ENCODE measurements at places on chromosomes 3 and 15. TPM values are rescaled to one million over a fixed set of nuclear protein-coding genes. Genes with fewer than 3 reads are reported as not detected.

TERC gene
- total RNA-seq, result 47.0 TPM

DNA sequence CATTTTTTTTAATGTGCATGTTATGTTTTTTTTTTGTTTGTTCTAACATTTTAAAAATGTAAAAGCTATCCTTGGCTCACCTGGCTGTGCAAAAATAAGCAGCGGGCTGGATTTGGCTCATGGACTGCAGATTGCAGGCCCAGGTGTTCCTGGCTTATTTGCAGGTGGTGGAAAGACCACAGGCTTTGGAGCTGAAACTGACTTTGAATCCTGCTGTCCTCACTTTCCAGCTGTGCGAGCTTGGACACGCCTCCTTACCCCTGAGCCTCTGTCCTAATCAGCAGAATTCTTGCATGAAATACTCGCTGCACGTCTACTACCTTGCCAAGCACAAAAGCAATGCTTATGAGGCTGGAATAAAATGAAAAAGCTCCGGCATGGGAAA is 188.7 kb upstream of the TPM1 start:
- no peak overlapping the region for H3K4me3 ChIP-seq
- DNase-seq, result no peak
- H3K36me3 ChIP-seq, result no peaks in the 10 kb centered on the region
- H3K27ac ChIP-seq, result no peak overlapping the region

- no peaks in the 10 kb centered on the region for H3K27me3 ChIP-seq
- H3K4me1 ChIP-seq, result 0 out of 2 replicates have a peak, but pooled peaks cover 2% of the 10 kb centered on the region
- DNase-seq, result no peak
Measured at GRCh38 chr3:114686621-114687020, 392.8 kb downstream of the TIGIT start.

- no peak overlapping the region for H3K27ac ChIP-seq
- H3K36me3 ChIP-seq, result no peaks in the 10 kb centered on the region
- no peak overlapping the region for H3K4me3 ChIP-seq
- H3K27me3 ChIP-seq, result no peaks in the 10 kb centered on the region
- 0 out of 2 replicates have a peak, but pooled peaks cover under 1% of the 10 kb centered on the region for H3K4me1 ChIP-seq
Measured at GRCh38 chr3:157242836-157243235, 82.9 kb upstream of the CCNL1 start.

GRCh38 chr3:29178809-29179793 is 101.8 kb upstream of the RBMS3 start:
- H3K4me1 ChIP-seq, result no peaks in the 10 kb centered on the region
- no peaks in the 10 kb centered on the region for H3K36me3 ChIP-seq
- no peak overlapping the region for H3K27ac ChIP-seq
- no peak overlapping the region for H3K4me3 ChIP-seq

All from HCT116 (cell line).